Neural crest cell (in vitro differentiated cells): ENCODE measurements at places on chromosomes 3 and 15.
A peak's percentile ranks its signal among the peaks of the same experiment; 100 is the strongest.

DNA sequence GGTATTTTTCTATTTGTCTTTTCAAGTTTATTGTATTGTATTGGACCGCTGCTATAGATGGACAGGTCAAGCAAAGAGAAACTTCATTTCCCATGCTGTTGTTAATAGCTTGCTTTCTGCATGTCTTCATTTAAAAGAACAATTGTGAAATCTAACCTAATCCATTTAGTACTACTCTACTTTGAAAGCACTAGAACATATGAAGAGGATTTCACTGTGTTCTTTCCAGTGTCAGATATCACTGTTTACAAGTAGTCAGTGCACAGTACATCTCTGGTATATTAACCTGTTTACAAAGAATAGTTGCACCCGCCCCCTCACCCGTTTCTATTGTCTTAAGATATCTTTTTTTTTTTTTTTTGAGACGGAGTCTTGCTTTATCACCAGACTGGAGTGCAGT lies 21.8 kb upstream of the EDEM1 start:
- H3K27me3 ChIP-seq, result no peaks in the 10 kb centered on the region
- no peaks in the 10 kb centered on the region for H3K36me3 ChIP-seq
- H3K4me1 ChIP-seq, result peaks cover 20% of the 10 kb centered on the region
- no peak for DNase-seq

DNA sequence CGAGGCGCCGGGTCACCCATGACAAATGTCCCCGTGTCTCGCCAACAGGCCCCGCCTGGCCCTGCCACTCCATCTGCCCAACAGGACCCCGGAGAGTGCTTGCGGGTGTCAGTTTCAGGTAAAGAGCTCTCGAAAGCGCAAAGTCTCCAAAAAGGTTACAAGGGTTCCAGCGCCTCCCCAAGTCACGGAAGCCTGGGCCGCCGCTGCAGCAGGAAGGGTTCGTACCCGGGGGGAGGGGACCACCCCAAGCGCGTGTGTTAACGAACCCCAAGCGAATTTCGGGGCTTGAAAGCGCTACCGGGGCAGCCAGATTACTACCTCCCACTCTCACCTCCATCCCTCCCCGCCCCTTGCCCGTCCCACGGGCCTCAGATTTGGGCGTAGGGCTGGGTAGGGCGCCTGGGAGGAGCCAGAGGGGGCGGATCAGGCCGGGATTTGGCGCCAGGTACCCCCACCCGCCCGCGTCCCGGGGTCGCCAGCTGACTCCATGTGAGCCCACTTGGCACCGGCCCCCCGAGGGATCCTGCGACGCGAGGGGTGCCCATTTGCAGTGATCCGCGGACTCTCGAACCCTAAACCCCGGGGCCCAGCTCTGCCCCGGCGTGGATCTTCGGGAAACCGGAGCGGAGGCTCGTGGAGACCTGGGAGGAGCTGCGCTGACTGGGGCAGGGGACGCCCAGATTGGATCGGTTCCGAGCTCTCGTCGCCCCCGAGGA lies 85.9 kb downstream of the NR2F2 start:
- H3K27ac ChIP-seq, result no peak overlapping the region
- H3K27me3 ChIP-seq, result peaks cover 98% of the 10 kb centered on the region
- DNase-seq, result no peak
- peak overlapping the region; percentile 79 for H3K4me3 ChIP-seq
- peaks cover 56% of the 10 kb centered on the region for H3K4me1 ChIP-seq

DNA sequence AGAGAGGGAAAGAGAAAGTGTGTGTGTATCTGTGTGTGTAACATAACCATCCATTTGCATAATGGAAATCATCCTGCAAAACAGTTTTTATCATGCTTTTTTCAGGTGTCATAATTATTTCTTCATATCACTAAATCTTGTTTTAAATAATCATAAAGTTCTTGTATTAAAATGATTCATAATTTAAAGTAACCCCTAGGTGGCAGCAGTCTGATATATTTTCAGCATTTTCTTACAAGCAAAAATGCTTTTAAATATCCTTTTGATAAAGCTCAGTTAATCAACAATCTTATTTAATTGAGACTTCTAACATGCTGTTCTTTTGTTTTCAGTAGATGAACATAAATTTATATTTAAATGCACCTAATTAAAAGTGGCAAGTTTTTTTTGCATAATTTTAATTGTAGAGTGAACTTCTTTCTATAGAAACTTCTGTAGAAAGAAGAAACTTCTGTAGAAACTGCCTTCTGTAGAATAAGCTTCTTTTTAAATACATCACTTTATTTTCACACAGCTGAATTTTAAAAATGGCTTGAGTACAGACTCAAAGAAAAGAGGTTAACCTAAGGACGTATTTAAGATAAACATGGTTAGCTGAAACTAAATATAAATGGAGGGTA lies 72.5 kb downstream of the OPA1 start:
- no peaks in the 10 kb centered on the region for H3K4me1 ChIP-seq
- no peak overlapping the region for H3K27ac ChIP-seq
- H3K4me3 ChIP-seq, result no peak overlapping the region
- DNase-seq, result no peak
- H3K36me3 ChIP-seq, result peaks cover 26% of the 10 kb centered on the region

- H3K27ac ChIP-seq, result peak overlapping the region; percentile 99
- H3K4me1 ChIP-seq, result peaks cover 34% of the 10 kb centered on the region
- DNase-seq, result no peak
- no peaks in the 10 kb centered on the region for H3K36me3 ChIP-seq
These were observed 866 bp upstream of the CD276 start for GRCh38 chr15:73683257-73683776.

GRCh38 chr3:52532838-52533622 lies 627 bp downstream of the NT5DC2 start:
- peaks cover 2% of the 10 kb centered on the region for H3K27me3 ChIP-seq
- H3K4me3 ChIP-seq, result peak overlapping the region; percentile 91
- H3K27ac ChIP-seq, result no peak overlapping the region
- peaks cover 7% of the 10 kb centered on the region for H3K36me3 ChIP-seq

DNA sequence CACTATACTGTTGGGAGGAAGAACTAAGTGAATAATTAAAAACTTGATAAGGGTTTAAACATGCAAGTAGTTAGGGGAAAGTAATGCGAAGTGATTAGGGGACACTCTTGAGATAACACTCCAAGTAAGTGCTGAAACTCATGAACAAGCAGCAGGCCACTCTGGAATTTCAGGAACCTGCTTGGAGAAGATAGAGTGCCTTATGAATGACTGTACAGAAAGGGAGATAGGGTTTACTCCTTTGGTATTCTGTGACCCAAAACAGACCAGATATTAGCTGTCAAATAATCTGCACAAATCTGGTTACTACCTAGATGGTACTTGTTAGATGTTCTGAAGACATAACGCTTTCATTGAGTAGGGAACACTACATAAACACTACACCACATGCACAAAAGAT lies 85.6 kb downstream of the FRMD4B start:
- no peak overlapping the region for H3K4me3 ChIP-seq
- no peaks in the 10 kb centered on the region for H3K27me3 ChIP-seq
- H3K27ac ChIP-seq, result no peak overlapping the region
- H3K4me1 ChIP-seq, result peaks cover 18% of the 10 kb centered on the region
- DNase-seq, result no peak

DNA sequence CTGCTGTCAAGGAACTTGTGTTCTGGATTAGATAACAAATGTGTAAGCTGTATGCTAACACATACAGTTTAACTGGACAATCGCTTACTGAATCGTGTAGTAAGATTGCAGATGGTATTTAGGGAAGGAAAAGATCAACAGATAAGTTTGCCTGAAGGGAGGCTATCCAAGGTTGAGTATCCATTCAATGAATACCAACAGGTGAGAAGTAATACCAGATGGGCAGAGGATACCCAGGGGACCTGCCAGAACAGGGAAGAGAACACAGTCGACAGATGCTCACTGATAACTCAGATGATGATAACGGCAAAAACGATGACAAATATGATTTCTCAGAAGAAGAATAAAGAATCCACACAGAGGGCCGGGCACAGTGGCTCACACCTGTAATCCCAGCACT lies 3.2 kb upstream of the UACA start:
- no peak for DNase-seq
- no peak overlapping the region for H3K27ac ChIP-seq
- peaks cover 30% of the 10 kb centered on the region for H3K4me1 ChIP-seq

DNA sequence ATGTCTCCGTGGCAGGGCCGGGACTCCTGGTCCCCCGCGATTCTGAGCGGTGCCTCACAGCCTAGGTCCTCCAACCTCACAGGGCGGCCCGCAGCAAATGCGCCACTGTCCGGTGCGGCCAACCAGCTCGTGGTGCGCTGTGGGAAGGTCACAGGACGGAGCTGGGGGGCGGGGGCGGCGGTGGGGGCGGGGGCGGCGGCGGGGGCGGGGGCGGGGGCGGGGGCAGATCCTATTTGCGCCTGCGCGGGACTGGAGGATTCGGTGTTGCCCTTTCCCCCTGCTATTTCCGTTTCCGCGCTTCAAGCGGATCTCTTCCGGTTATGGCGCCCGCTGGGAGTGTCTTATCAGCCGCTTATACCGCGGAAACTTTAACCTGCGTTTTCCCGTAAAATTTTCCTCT lies 106.7 kb upstream of the SNRPN start:
- no peaks in the 10 kb centered on the region for H3K4me1 ChIP-seq
- peak overlapping the region; percentile 88 for H3K4me3 ChIP-seq
- H3K27ac ChIP-seq, result no peak overlapping the region
- H3K36me3 ChIP-seq, result no peaks in the 10 kb centered on the region
- H3K27me3 ChIP-seq, result peaks cover 14% of the 10 kb centered on the region

- H3K36me3 ChIP-seq, result no peaks in the 10 kb centered on the region
- no peak overlapping the region for H3K4me3 ChIP-seq
- no peaks in the 10 kb centered on the region for H3K4me1 ChIP-seq
- DNase-seq, result no peak
These were observed 378.9 kb upstream of the ALCAM start for GRCh38 chr3:104987859-104988258.

- peak; percentile 26 for DNase-seq
- peak overlapping the region; percentile 19 for H3K27ac ChIP-seq
- peaks cover 15% of the 10 kb centered on the region for H3K27me3 ChIP-seq
- H3K36me3 ChIP-seq, result no peaks in the 10 kb centered on the region
- peak overlapping the region; percentile 90 for H3K4me3 ChIP-seq
- peaks cover 38% of the 10 kb centered on the region for H3K4me1 ChIP-seq
These were observed 960 bp upstream of the KLF13 start for GRCh38 chr15:31325595-31326155.

GRCh38 chr15:67125589-67126502 lies 60.4 kb downstream of the SMAD3 start:
- no peak for DNase-seq
- no peaks in the 10 kb centered on the region for H3K27me3 ChIP-seq
- no peaks in the 10 kb centered on the region for H3K36me3 ChIP-seq
- peaks cover 27% of the 10 kb centered on the region for H3K4me1 ChIP-seq
- no peak overlapping the region for H3K27ac ChIP-seq
- H3K4me3 ChIP-seq, result no peak overlapping the region

- no peak overlapping the region for H3K27ac ChIP-seq
- H3K4me1 ChIP-seq, result no peaks in the 10 kb centered on the region
- no peak for DNase-seq
- H3K4me3 ChIP-seq, result no peak overlapping the region
- H3K27me3 ChIP-seq, result no peaks in the 10 kb centered on the region
These were observed 30.2 kb upstream of the LAMP3 start for GRCh38 chr3:183192650-183193300.

DNA sequence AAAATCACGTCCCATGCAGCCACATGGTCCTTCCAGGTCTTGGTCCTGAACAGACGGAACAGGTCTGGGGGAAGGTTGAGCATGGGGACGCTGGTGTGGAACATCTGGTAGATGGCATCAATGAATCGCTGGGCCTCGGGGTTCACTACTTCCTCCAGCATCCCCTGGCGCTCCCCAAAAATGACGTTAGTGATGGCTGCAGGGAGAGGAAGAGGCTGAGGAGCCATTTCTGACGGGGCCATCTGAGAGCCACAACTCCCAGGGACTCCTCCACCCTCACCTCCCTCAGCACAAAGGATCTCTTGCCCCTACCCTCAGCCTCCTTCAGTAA lies 23.7 kb downstream of the CYP11A1 start:
- no peaks in the 10 kb centered on the region for H3K36me3 ChIP-seq
- no peak overlapping the region for H3K27ac ChIP-seq
- no peak for DNase-seq
- H3K4me3 ChIP-seq, result no peak overlapping the region
- H3K4me1 ChIP-seq, result peaks cover 16% of the 10 kb centered on the region

- H3K36me3 ChIP-seq, result peaks cover 18% of the 10 kb centered on the region
- no peak overlapping the region for H3K4me3 ChIP-seq
- H3K27me3 ChIP-seq, result no peaks in the 10 kb centered on the region
- DNase-seq, result no peak
These were observed 166.2 kb upstream of the TBC1D5 start for GRCh38 chr3:17908399-17909191.

DNA sequence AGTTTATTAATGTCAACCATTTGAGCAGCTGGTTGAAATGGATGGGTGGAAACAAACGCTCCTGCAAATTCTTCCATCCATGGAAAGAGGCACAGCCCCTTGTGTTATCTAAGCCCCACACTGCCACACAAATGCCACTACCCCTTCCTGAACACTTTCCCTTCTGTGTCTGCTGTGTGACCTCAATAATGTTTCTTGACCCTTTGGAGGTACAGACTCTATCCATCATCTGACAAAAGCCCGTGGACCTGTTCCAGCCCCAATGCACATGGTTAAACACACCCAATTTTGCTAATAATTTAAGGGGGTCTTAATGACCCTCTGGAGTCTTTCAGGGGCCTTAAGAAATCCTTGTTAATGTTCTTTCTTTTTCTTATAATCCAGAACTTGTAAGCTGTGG lies 482.2 kb upstream of the CFAP20DC start:
- no peak for DNase-seq
- no peaks in the 10 kb centered on the region for H3K27me3 ChIP-seq
- no peak overlapping the region for H3K4me3 ChIP-seq
- no peaks in the 10 kb centered on the region for H3K4me1 ChIP-seq
- H3K36me3 ChIP-seq, result no peaks in the 10 kb centered on the region
- no peak overlapping the region for H3K27ac ChIP-seq

DNA sequence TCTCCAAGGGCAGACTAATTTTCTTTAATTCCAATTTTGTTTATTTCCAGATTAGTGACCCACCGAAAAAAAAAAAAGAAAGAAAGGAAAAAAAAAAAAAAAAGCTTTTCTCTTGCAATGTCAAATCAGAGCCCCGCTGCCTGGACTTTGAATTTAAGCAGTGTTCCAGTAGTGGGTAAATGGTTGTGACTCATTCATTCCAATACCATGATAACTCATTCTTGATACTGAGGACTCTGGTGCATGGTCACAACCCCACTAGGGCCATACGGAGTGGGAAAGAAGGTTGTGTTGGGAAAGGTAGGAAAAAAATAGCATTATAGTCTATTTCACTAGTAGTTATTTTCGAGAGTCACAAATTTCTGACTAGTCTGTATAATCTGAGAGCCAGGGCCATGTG lies 59.1 kb upstream of the COL8A1 start:
- H3K4me3 ChIP-seq, result no peak overlapping the region
- H3K27ac ChIP-seq, result no peak overlapping the region
- H3K4me1 ChIP-seq, result no peaks in the 10 kb centered on the region
- no peaks in the 10 kb centered on the region for H3K36me3 ChIP-seq
- H3K27me3 ChIP-seq, result peaks cover 13% of the 10 kb centered on the region
- no peak for DNase-seq

- H3K4me3 ChIP-seq, result no peak overlapping the region
- H3K4me1 ChIP-seq, result no peaks in the 10 kb centered on the region
- no peak overlapping the region for H3K27ac ChIP-seq
- H3K36me3 ChIP-seq, result no peaks in the 10 kb centered on the region
- DNase-seq, result no peak
- no peaks in the 10 kb centered on the region for H3K27me3 ChIP-seq
These were observed 84.4 kb downstream of the SLMAP start for GRCh38 chr3:57840473-57840872.

- H3K36me3 ChIP-seq, result peaks cover 3% of the 10 kb centered on the region
- peak; percentile 16 for DNase-seq
- H3K27ac ChIP-seq, result no peak overlapping the region
- peaks cover 6% of the 10 kb centered on the region for H3K4me1 ChIP-seq
These were observed 751.7 kb upstream of the GOLIM4 start for GRCh38 chr3:168847291-168847883.
